ENCODE measurements at places on chromosomes 7 and 10. TPM values are rescaled to one million over a fixed set of nuclear protein-coding genes. Genes with fewer than 3 reads are reported as not detected.

- no peak for DNase-seq
These were observed 54.9 kb downstream of the DOCK1 start for GRCh38 chr10:126959906-126960685.

GRCh38 chr7:94578614-94579013, 69.0 kb downstream of the CASD1 start:
- no peak for DNase-seq

- peak; percentile 75 for DNase-seq
These were observed 52.6 kb upstream of the CAPZA2 start for GRCh38 chr7:116809636-116810266.

DNA sequence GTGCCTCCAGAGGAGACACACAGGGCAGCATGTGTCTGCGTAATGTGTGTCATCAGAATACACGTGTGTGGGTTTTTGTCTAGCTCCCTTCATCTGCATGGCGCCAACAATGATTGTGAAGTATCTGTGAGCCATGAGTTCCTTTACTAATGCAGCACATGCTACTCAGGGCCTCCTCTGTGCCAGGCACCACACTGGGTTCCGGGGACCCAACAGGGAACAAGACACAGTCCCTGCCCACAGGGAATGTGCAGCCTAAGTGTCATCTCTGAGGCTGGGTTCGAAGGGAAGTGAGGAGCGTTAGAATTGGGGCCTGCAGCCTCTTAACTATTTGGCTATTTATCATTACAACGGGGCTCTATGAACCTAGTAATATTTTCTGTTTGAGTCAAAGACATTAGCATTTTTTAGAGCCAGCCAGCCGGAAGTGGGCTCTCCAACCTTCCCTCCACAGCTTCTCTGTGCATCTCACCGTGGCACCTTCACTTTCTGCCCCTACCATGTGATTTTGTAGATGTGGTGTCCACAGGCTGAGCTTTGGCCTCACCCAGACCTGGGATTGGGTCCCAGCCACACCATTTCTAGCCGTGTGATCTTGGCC, 43.9 kb upstream of the SRGN start:
- DNase-seq = no peak

- no peak for DNase-seq
These were observed 12.9 kb upstream of the HOXA2 start for GRCh38 chr7:27115221-27116026.

- no peak for DNase-seq
These were observed 27.1 kb downstream of the PCGF5 start for GRCh38 chr10:91247360-91248111.

- no peak for DNase-seq
These were observed 11.7 kb upstream of the PRDX3 start for GRCh38 chr10:119190353-119190752.

- no peak for DNase-seq
These were observed 128.8 kb downstream of the PPP1R3A start for GRCh38 chr7:113790025-113790424.

DNA sequence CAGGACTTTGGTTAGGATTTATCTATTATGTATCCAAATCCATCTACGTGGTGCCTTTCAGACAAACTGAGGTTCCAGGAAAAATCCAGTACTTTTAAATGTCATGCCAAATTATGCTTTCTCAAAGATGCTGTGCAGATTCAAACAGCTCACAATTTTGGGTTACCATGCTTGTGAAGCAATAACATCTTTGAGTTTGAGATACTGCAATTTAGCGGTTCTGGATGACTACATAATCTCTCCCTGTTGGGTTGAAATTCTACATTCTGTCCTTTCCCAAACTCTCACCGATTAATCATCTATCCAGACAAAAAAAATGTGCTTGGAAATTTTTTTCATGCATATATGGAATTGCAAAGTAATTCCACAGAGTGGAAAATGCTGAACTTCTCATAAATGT, 3.5 kb downstream of the RHOBTB1 start:
- no peak for DNase-seq

DNA sequence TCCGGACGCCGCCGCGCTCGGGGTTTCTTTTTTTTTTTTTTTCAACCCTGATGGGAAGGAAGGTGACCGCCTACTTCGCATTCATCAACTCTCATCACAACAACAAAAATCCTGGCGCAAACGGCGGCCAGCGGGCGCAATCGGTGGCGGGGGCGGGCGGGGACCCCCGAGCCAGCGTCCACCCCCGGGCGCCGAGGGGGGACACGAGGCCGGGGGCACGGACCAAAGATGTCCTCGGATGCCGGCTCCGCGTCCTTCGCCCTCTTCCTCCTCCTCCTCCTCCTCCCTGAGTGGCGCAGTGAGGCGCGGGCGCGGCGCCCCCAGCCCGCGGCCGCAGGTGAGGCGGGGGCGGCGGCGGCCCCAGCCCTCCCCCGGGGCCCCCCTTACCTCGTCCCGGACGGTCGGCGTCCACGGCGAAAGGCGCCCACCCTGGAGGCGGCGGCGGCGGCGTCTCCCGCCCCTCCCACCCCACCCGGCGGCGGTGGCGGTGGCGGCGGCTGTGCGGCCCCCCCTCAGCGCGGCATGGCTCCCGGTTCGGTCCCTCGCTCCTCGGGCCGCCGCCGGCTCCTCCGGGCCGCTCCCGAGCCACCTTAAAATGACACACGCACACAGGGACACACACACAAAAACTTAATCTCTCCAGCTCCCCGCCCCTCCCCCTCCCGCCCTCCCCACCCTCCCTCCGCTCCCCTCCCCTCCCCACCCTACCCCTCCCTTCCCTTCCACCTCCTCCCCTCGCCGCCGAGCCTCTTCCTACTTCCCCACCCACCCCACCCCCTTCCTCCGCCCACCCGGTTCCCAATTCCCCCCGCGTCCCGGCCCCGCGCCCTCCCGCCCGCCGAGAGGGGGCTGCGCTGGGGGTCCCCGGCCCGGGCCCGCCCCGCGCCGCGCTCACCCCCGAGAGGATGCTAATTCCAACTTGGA, at the start of gene CTBP2:
CTBP2 (minus strand) TSS at position 632 of the 924 bp plus-strand sequence.
- DNase-seq = peak; percentile 55

DNA sequence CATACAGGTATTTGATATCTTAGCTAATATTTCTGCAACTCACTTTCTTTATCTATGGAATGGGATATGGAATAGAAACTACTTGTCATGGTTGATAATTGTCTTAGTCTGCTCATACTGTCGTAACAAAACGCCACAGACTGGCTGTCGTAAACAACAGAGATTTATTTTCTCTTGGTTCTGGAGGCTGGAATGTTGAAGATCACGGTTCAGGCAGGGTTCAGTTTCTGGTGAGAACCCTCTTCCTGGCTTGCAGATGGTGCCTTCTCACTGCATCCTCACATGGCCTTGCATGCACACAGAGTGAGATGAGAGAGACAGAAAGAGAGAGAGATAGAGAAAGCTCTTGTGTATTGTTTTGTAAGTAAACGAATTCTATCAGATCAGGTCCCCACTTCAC, 332.7 kb upstream of the MAGI2 start:
- DNase-seq = no peak

STEAP1B gene
- 1.8 TPM for polyA plus RNA-seq

BCCIP gene
- polyA plus RNA-seq = 54.3 TPM

WDFY4 gene
- 3.9 TPM for polyA plus RNA-seq
